SJSA1 (cell line): ENCODE measurements at places on chromosomes 5 and 9. TPM values are rescaled to one million over a fixed set of nuclear protein-coding genes. Genes with fewer than 3 reads are reported as not detected.

The GPR151 gene
- not detected in 2 replicates for total RNA-seq

The ROR2 gene
- total RNA-seq: 0.44 and 0.66 TPM in 2 replicates

The PHF24 gene
- total RNA-seq: not detected in 2 replicates

The PCDHB14 gene
- 18.6 and 28.4 TPM in 2 replicates for total RNA-seq

The FOXD4L4 gene
- not detected in 2 replicates for total RNA-seq

The OR2S2 gene
- total RNA-seq: not detected in 2 replicates

The ZNF618 gene
- 1.1 and 4.7 TPM in 2 replicates for total RNA-seq

The RORB gene
- not detected in 2 replicates for total RNA-seq

The CLTB gene
- 177 and 206 TPM in 2 replicates for total RNA-seq

The GOLPH3 gene
- 35.0 and 44.3 TPM in 2 replicates for total RNA-seq

The SLC31A2 gene
- 7.9 and 8.5 TPM in 2 replicates for total RNA-seq

The NPR3 gene
- 9.9 and 15.0 TPM in 2 replicates for total RNA-seq

The PARP8 gene
- 4.5 and 6.8 TPM in 2 replicates for total RNA-seq

The SLC6A3 gene
- not detected in 2 replicates for total RNA-seq

The KCNIP1 gene
- 2.2 and 3.1 TPM in 2 replicates for total RNA-seq

The SLC6A7 gene
- total RNA-seq: not detected in 2 replicates

The ABO gene
- total RNA-seq: not detected in 2 replicates

The FAM151B gene
- total RNA-seq: 2.1 and 3.9 TPM in 2 replicates

The SPRY4 gene
- total RNA-seq: 40.5 and 44.5 TPM in 2 replicates

The PCDHB6 gene
- 0.29 and 0.50 TPM in 2 replicates for total RNA-seq

The FST gene
- 7.3 and 11.5 TPM in 2 replicates for total RNA-seq

The ZMAT2 gene
- 99.1 and 114 TPM in 2 replicates for total RNA-seq

The PTPN3 gene
- total RNA-seq: 4.8 and 11.7 TPM in 2 replicates
